ENCODE measurements at places on chromosomes 7 and 10. TPM values are rescaled to one million over a fixed set of nuclear protein-coding genes. Genes with fewer than 3 reads are reported as not detected.
A peak's percentile ranks its signal among the peaks of the same experiment; 100 is the strongest.

The PIP gene
- not detected for total RNA-seq

DNA sequence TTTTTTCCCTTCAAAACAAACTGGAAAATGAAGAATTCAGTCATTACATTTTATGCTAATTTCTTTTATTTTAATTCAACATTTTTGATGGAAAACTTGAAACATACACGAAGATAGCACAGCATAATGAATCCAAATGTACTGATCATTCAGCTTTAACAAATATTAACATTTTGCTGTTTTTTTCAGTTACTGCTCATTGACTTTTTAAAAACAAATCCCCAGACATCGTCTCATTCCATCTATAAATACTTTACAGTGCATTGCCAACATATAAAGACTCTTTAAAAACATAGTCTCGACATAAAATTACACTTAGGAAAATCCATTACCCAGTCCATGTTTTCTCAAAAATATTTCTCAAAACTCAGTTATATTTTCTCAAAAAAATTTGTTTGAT, 452.3 kb downstream of the GALNT17 start:
- DNase-seq, result no peak

- DNase-seq, result no peak
These were observed 13.7 kb downstream of the MMP21 start for GRCh38 chr10:125761961-125762360.

- no peak for DNase-seq
These were observed 425.7 kb upstream of the SEMA3D start for GRCh38 chr7:85612514-85612913.

DNA sequence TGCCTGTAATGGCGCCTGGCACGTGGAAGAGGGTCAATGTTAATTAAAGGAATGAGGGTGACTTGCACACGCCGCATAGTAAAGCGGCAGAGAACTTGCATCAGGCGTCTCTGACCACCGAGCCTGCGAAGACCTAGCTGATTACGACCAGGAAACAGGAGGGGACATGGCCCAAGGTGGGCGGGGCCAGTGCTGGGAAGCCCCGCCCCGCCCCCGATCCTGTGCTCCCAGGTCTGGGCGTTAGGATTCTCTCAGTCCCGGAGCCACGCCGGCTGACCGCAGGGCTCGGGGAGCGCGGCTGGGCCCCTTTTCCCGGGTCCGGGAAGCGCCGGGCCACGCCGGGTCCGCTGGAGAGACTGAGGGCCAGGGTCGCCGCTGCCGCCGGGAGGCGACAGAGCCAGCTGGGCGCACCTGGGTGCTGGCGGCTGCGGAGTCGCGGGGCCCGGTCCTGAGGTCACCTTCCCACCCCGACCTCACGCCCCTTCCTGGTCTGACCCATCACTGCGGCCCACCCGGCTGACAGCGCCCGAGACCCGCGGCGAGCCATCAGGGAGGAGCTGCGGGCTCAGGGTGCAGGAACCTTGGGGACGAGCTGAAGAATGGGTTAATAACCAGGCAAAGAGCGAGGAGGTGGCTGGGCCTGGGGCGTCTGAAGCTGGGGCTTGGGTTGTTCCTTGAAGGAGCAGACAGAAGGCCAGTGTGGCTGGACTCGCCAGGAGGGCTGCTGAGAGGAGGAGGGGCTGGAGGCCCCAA, 23.0 kb upstream of the GRID1 start:
- peak; percentile 77 for DNase-seq

- no peak for DNase-seq
These were observed 83.1 kb downstream of the LRRN3 start for GRCh38 chr7:111173990-111174389.

The PNLIP gene
- not detected for total RNA-seq

GRCh38 chr7:116632384-116632783, 39.6 kb upstream of the MET start:
- no peak for DNase-seq

DNA sequence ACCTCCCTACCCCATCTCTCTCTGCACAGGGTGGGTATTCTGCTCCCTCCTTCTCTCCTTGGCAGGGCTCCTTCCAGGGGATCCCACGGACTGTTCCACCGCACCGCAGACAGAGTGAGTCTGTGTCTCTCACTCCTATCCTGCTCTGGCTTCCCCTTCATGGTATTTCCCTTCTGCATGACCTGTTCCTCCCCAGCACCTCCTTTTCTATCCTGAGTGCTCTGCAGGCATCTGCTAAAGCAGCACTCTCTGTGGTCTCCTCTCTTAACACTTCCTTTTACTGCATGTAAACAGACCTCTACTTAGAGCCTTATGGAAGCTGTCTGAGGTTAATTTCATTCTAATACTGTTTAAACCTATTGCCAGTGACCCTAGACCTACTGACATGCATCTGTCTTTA, 171.5 kb downstream of the CCSER2 start:
- DNase-seq, result no peak

The NME8 gene
- not detected for total RNA-seq

- DNase-seq, result no peak
These were observed 110.2 kb downstream of the SRPK2 start for GRCh38 chr7:105278565-105278964.

DNA sequence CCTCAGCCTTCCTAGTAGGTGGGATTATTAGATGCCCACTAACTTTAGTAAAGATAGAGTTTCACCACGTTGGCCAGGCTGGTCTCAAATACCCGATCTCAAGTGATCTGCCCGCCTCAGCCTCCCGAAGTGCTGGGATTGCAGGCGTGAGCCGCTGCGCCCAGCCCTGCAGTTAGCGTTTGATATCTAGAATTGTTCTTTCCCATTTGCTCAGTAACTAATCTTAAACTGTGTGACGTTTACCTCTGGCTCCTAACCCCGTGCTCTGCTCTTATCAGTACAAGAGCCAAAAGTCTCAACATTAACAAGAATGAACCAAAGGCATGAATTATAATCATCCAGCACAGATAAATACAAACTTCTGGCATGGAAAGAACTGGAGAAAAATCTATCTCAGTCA, 47.4 kb downstream of the IGF2BP3 start:
- DNase-seq, result no peak

The MGAM2 gene
- total RNA-seq, result 25.8 TPM

DNA sequence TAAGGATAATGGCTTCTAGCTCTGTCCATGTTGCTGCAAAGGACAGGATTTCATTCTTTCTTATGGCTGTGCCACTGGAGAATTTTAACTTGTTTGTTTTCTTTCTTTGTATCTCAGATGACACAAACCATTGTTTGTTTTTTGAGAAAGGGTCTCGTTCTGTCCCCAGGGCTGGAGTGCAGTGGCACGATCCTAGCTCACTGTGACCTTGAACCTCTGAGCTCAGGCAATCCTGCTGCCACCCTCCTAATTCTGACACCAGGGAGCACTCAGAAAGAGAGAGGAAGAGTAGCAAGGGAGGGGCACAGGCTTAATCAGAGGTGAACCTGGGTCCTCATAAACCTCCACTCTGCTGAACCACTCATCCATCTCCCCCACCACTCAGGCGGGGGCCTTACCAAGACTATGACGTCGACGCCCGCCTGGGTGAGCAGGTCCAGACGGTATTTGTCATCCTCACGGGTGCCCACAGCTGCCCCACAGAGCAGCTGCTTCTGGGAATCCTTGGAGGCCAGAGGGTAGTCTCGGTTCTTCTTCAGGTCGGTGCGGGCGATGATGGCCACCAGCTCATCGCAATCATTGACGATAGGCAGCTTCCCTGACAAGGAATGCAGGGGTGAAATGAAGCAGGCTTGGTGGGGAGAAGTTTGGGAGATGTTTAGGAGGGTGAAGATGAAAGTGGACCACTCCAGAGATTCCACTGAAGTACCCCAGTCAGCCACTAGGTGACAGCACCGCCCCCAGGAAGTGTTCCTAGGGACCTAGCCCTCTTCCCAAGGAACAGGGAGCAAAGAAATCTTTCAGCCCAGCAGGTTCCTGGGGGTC, 11.6 kb downstream of the IMPDH1 start:
- DNase-seq, result no peak

DNA sequence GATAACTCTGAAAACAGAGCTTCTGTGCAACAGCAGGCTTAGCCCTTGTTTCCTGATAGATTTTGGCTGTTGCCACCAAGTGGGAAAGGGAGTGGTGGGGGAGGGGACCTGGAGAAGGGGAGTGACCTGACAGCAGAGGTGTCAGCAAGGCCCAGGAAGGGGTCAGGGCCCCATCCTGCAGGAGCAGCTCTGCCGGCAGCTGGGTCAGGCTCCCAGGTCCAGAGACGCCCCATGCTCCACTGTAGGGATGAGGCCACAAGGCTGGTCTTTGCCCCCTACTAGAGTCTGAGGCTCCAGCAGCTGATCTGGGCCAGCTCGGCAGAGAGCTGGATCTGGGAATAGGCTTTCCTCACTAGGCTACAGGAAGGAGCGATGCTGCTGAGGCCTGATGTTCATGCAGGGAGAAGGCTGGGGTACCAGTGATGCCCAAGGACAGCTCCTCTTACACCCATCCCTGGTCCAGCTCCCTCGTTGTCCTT, 44.0 kb upstream of the ZMIZ1 start:
- DNase-seq, result no peak

- DNase-seq, result no peak
These were observed 238.6 kb downstream of the CNTNAP2 start for GRCh38 chr7:146355216-146355615.

DNA sequence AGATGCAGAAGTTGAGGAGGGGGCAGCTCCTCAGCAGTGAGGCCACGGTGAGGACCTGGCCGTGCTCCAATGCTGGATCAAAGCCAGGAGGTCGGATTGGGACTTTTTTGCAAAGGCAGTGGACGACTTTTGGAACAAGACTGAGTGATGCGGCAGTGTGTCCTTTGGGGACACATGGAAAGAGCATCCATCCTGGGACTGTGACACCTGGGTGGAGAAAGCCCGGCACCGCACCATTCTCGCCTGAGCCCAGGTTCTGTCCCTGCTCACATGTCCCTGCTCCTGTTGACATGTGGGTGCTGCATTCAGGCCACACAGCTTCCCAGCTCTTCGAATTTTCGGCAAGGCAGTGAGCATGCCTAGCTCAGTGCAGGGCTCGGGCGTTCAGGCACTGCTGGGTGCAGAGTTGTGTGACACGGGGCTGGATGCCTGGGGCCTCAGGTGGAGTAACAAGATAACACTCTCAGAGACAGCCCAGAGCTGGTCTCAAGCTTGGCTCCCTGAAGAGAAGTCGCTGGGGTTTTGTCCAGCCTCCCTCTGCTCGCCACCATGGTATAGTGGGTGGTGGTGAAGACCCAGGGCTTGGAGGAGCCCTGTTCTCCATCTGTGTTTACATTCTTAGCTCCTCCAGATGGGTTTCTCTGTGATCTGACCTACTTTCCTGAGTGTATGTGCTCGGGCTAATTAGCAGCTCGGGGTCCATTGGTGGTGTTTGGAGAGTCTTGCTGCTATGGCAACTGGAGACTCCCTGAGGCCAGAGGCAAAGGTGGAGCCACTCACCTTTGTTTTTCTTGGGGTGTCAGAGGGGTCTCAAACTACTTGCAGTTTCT, 111.7 kb upstream of the BTBD16 start:
- DNase-seq, result no peak

GRCh38 chr10:51699145-51699474, 285 bp downstream of the CSTF2T start:
- no peak for DNase-seq

The TMEM236 gene
- 59.6 TPM for total RNA-seq

- DNase-seq, result no peak
These were observed 86.1 kb downstream of the RABGEF1 start for GRCh38 chr7:66826649-66827048.

- no peak for DNase-seq
These were observed 62.3 kb downstream of the RAMP3 start for GRCh38 chr7:45219801-45220435.

The MCM10 gene
- 1.9 TPM for total RNA-seq

DNA sequence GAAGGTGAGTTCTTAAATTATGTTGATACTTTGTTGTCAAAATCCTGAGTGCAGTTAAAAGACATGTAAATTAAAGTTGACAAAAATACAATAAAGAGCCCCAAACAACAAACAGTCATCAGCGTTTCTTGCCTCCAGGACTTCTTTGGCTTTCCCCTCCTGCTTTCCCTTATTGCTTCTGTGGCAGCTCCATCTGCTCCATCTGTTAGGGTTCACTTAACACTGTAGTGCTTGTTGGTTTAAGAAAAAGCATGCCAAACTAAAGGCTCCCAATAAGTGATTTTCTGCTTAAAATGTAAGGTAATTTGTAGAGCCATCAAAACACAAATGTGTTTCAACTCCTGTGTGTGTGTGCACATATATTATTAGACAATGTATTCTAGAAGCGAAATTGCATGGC, 254.3 kb upstream of the GNAI1 start:
- no peak for DNase-seq

The DNAJB9 gene
- 9.3 TPM for total RNA-seq

DNA sequence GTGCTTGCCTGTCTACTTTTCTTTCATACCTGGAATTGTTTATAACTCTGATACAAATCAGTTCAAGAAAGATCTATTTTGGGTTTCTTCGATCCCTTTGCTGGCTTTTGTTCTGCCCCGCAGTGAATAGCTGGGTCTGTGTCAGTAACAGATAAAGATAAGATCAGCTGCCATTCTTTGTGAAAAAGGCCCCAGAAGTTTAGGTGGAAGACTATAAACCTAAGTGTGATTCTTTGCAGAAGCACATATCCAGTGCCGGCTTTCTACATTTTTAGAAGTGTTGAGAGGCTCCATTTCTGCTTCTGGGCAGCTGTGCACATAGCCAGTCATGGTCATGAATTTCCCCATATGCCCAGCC, 686.4 kb upstream of the C7orf33 start:
- DNase-seq, result no peak

- no peak for DNase-seq
These were observed 24.2 kb downstream of the ARL5B start for GRCh38 chr10:18683427-18683826.

The CAMK2B gene
- total RNA-seq, result 0.61 TPM
